ENCODE measurements at places on chromosomes 7 and 10.

DNA sequence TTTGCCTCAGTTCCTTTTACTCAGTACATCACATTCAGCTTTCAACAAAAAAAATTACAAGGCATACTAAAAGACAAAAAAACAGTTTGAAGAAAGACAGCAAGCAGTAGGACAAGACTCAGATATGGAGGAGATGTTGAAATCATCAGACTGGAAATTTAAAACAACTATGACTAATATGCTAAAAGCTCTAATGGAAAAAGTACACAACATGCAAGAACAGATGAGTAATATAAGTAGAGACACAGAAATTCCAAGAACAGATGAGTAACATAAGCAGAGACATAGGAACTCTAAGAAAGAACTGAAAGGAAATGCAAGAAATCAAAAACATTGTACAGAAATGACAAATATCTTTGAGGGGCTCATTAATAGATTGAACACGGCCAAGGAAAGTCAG is 402.6 kb downstream of the NEBL start:
- DNase-seq: no peak

GRCh38 chr10:79397575-79398303 is 47.7 kb downstream of the ZCCHC24 start:
- DNase-seq: peak; percentile 84

DNA sequence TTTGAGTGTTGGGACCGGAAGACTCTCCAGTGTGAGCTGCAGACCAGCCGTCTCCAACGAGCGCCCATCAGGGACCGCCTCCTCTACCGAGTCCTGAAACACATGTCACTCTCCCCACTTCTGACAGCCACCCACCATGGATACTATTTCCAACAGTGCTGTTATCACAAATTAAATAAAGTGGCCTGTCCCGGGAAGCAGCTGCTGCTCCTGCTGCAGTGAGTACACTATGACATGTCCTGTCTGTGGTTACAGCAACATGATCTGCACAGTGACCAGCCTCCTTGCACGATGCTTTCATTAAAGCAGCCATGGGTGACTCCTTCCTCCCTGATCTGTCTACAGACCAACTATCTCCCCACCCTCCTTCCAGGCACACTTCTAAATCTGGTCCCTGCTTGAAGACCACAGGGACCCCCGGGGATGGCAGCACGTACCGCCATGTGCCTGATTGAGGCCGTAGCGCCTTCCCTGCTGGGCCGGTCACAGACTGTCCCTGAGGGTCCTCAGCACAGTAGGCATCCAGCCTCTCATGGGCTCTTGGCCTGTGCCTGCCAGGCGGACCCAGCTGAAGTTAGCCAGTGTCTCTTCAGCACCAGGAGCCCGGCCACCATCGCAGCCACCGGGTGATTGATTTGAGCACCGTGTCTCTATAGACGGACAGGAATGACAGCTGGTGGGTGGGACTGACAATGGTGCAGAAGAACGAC is 58.8 kb downstream of the TCERG1L start:
- DNase-seq: no peak

GRCh38 chr10:96998329-96998888 is 166.3 kb downstream of the LCOR start:
- no peak for DNase-seq

DNA sequence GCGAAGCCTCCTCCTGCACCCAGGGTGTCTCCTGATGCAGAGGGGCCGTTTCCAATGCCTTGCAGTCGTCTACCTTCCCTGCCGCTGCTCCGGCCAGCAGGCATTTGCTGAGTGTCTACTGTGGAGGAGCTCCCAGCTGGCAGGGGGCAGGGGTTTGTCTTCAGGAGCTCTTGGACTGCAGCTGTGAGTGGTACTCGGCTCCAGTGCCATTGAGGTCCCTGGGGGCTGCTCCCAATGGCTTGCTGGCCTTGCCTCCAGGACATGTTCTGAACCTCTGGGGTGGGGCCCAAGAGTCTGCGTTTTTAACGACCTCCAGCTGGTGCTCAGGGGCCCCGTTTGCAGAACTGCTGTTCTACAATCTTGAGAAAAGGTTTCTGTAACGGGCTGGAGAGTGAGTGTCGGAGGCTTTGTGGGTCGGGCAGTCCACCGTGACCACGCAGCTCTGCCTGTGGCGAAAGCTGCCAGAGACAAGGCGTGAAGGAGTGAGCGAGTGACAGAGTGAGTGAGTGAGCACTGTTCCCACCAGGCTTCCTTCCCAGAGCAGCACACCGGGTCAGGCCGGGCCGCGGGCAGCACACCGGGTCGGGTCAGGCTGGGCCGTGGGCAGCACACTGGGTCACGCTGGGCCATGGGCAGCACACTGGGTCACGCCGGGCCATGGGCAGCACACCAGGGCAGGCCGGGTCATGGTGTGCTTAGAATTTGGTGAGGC is 520.2 kb downstream of the PTPRN2 start:
- no peak for DNase-seq

DNA sequence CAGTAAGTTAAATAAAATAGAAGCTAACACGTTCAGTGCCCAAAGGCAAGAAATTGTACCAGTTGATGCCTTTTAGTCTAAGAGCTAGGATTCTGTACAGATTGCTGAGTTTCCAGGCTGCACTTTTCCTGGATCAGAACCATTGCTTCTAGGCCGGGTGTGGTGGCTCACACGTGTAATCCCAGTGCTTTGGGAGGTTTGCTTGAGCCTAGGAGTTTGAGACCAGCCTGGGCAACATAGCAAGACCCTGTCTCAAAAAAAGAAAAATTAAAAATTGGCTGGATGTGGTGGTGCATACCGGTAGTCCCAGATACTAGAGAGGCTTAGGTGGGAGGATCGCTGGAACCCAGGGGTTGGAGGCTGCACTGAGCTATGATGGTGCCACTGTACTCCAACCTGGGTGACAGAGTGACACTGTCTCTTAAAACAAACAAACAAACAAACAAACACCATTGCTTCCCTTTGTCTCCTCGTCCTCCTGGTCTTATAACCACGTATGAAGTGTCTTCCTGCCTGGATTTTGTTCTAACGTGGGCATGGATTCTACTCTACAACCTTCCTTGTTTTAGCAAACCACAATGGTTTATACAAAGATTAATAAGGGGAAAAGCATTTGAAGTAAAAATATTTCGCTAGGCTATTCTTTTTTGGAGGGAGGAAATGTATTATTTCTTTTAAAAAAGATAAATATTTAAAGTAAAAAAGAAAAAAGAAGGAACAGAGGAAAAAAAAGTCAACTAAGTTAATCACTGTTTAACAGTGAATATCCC is 9.7 kb upstream of the CCNY start:
- no peak for DNase-seq

- no peak for DNase-seq
Measured at GRCh38 chr10:71981015-71981875, 17.1 kb downstream of the CHST3 start.

DNA sequence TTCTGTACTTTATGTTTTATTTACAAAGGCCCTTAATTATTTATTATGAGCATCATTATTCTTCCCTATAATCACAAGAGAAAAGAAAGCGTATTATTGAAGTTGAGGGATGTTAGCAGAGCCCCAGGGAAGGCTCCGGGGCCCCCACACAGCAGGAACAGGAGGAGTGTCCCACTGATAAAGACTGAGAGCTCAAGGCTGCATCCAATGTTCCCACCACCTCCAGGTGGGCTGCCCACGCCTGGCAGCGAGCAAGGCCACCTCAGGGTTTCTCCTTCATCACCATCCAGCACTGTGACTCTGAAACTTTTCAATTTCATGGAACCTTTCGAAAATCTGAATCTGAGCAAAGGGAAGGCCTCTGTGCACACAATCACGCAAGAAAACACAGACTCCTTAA is 35.9 kb upstream of the WIPF3 start:
- no peak for DNase-seq

- DNase-seq: no peak
Measured at GRCh38 chr10:52269233-52269632, 44.8 kb upstream of the DKK1 start.

DNA sequence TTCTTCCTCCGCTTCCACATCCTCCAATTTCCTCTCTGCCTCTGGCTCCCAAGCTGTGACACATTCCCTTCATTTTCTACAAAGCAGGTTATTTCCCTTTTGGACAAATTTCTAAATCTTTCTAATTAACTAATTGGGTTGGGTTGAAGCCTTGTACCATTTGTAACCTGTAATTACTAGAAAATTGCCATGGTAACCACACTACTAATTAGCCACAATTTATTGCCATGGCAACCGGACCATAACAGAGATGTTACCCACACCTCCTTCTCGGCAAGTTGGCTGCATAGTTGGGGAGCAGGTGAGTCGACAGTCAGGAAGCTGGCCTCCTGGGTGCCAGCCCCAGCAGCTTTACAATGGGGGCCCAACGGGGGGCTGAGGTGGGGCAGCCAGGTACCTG is 61.6 kb downstream of the GOLGA7B start:
- no peak for DNase-seq
